ENCODE measurements at places on chromosomes 7 and 10. TPM values are rescaled to one million over a fixed set of nuclear protein-coding genes. Genes with fewer than 3 reads are reported as not detected.

LAMB4 gene
- under 0.01 TPM for total RNA-seq

FEZF1 gene
- total RNA-seq = not detected

CPA2 gene
- not detected for total RNA-seq

TET1 gene
- total RNA-seq = 4.7 TPM

GPR15LG gene
- not detected for total RNA-seq

STAG3 gene
- total RNA-seq = 1.6 TPM

WDR86 gene
- total RNA-seq = 3.8 TPM

ARHGAP22 gene
- 70.8 TPM for total RNA-seq

IFIT2 gene
- 8.7 TPM for total RNA-seq

GIMAP2 gene
- 0.58 TPM for total RNA-seq

DYNC1I1 gene
- 0.66 TPM for total RNA-seq

NCF1 gene
- total RNA-seq = not detected

ANXA8L1 gene
- 0.44 TPM for total RNA-seq

SORCS1 gene
- total RNA-seq = not detected

EVX1 gene
- total RNA-seq = not detected

DNAJC1 gene
- total RNA-seq = 39.1 TPM

CREB5 gene
- 48.1 TPM for total RNA-seq

PRLHR gene
- not detected for total RNA-seq

Measured in smooth muscle cell of trachea (primary cell).